RWPE2 (cell line): ENCODE measurements at places on chromosomes 2 and 18.

GRCh38 chr2:169091761-169092519 is 22.6 kb downstream of the DHRS9 start:
- peak overlapping the region; percentile 59 for H3K27ac ChIP-seq
- H3K4me1 ChIP-seq: peaks cover 41% of the 10 kb centered on the region
- H3K36me3 ChIP-seq: no peaks in the 10 kb centered on the region
- H3K4me3 ChIP-seq: no peak overlapping the region
- H3K27me3 ChIP-seq: no peaks in the 10 kb centered on the region

DNA sequence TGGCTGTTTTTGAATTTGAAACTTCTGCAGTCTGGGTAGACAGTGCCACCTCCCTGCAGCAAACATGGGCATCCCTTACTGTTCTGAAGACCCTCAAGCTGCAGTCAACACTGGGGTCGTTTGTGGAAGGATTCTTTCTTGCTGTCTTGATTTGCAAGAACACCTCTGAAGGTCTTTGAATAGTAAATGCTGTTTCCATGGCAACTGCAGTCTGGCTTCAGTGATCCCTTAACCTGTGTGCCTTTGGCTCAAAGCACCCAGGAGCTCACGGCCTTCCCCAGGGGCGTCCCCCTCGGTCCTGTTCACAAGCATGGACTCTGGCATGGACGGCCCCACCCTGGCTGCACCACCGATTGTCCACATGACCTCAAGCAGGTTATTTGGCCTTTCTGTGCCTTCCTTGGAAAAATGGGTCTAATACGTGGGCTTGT is 38.3 kb downstream of the LRRFIP1 start:
- no peaks in the 10 kb centered on the region for H3K36me3 ChIP-seq
- DNase-seq: no peak
- H3K4me1 ChIP-seq: peaks cover 5% of the 10 kb centered on the region
- H3K27me3 ChIP-seq: no peaks in the 10 kb centered on the region
- H3K27ac ChIP-seq: no peak overlapping the region

- H3K27me3 ChIP-seq: no peaks in the 10 kb centered on the region
- no peak overlapping the region for H3K27ac ChIP-seq
- H3K36me3 ChIP-seq: no peaks in the 10 kb centered on the region
- no peak overlapping the region for H3K4me3 ChIP-seq
- peaks cover 4% of the 10 kb centered on the region for H3K4me1 ChIP-seq
- no peak for DNase-seq
These were observed 27.4 kb upstream of the CATIP start for GRCh38 chr2:218329027-218329825.

GRCh38 chr2:237648016-237648381 is 20.6 kb downstream of the LRRFIP1 start:
- H3K36me3 ChIP-seq: no peaks in the 10 kb centered on the region
- no peaks in the 10 kb centered on the region for H3K27me3 ChIP-seq
- no peak overlapping the region for H3K4me3 ChIP-seq
- H3K27ac ChIP-seq: no peak overlapping the region
- DNase-seq: no peak
- no peaks in the 10 kb centered on the region for H3K4me1 ChIP-seq

GRCh38 chr2:240142859-240143258 is 2.4 kb upstream of the OTOS start:
- H3K4me3 ChIP-seq: no peak overlapping the region
- H3K36me3 ChIP-seq: no peaks in the 10 kb centered on the region
- no peaks in the 10 kb centered on the region for H3K4me1 ChIP-seq
- no peaks in the 10 kb centered on the region for H3K27me3 ChIP-seq

- no peaks in the 10 kb centered on the region for H3K27me3 ChIP-seq
- peaks cover 14% of the 10 kb centered on the region for H3K4me1 ChIP-seq
- H3K27ac ChIP-seq: no peak overlapping the region
- DNase-seq: no peak
- H3K4me3 ChIP-seq: no peak overlapping the region
- H3K36me3 ChIP-seq: no peaks in the 10 kb centered on the region
These were observed 18.2 kb downstream of the TGIF1 start for GRCh38 chr18:3468066-3468705.

GRCh38 chr18:434410-434809 is 66.1 kb downstream of the COLEC12 start:
- no peak overlapping the region for H3K4me3 ChIP-seq
- no peak for DNase-seq
- H3K36me3 ChIP-seq: no peaks in the 10 kb centered on the region
- no peaks in the 10 kb centered on the region for H3K4me1 ChIP-seq

DNA sequence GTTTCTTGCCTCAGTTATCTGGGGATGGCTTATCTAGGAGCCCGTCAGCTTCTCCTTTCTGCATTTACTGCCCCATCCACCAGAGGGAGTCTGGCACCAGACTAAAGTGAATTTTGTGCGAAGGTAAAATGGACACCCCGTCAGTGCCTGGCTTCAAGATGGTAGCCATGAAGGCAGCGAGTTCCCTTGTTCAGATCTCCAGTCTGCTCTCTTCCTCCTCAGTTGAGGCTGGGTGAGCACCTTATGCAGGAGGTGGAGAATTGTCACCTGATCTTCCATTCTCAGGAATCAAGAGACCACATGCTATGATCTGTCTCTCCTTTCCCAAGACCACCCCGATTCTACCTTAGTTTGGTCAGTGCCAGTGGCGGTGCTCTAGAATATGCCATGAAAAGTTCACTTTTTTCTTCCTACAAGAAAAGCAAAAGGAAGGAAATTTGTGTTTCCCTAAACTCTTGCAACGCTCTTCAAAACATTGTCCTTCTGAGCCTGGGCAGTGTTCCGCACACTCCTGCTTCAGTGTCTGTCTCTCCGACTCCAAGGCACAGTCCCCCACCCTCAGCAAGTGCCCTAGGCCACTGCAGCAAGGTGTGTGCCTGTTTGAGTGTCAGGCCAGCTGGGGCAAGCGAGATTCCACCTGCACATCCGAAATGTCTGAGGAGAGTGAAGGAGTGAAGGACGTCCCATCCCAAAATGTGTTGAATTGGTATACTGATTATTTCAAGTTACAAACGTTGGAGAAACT is 168.6 kb downstream of the SS18 start:
- H3K27ac ChIP-seq: no peak overlapping the region
- no peak for DNase-seq
- no peaks in the 10 kb centered on the region for H3K27me3 ChIP-seq
- no peaks in the 10 kb centered on the region for H3K36me3 ChIP-seq
- H3K4me1 ChIP-seq: no peaks in the 10 kb centered on the region

- no peaks in the 10 kb centered on the region for H3K4me1 ChIP-seq
- no peaks in the 10 kb centered on the region for H3K36me3 ChIP-seq
- no peak overlapping the region for H3K4me3 ChIP-seq
- H3K27me3 ChIP-seq: peaks cover 3% of the 10 kb centered on the region
- no peak for DNase-seq
- no peak overlapping the region for H3K27ac ChIP-seq
These were observed 324.1 kb downstream of the CCDC178 start for GRCh38 chr18:33116376-33116775.

- H3K36me3 ChIP-seq: no peaks in the 10 kb centered on the region
- H3K4me1 ChIP-seq: no peaks in the 10 kb centered on the region
- no peak for DNase-seq
These were observed 38.7 kb downstream of the PKDCC start for GRCh38 chr2:42086500-42086953.

DNA sequence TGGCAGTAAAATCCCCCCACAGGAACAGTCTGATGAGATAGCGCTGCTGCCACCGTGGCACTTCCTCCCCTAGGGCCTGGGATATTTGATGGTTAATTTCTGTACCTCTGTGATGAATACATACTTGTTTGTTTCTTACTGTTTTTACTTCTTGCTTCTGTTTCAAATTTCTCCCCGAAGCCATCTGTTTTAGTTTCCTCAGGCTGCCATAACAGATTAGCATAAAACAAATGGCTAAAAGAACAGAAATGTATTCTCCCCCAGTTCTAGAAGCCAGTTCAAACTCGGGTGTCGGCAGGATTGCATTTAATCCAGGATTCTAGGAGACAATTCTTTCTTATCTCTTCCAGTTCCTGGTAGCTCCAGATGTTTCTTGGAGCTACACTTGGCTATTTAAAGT is 435.9 kb downstream of the DSEL start:
- H3K4me3 ChIP-seq: no peak overlapping the region
- no peaks in the 10 kb centered on the region for H3K36me3 ChIP-seq

DNA sequence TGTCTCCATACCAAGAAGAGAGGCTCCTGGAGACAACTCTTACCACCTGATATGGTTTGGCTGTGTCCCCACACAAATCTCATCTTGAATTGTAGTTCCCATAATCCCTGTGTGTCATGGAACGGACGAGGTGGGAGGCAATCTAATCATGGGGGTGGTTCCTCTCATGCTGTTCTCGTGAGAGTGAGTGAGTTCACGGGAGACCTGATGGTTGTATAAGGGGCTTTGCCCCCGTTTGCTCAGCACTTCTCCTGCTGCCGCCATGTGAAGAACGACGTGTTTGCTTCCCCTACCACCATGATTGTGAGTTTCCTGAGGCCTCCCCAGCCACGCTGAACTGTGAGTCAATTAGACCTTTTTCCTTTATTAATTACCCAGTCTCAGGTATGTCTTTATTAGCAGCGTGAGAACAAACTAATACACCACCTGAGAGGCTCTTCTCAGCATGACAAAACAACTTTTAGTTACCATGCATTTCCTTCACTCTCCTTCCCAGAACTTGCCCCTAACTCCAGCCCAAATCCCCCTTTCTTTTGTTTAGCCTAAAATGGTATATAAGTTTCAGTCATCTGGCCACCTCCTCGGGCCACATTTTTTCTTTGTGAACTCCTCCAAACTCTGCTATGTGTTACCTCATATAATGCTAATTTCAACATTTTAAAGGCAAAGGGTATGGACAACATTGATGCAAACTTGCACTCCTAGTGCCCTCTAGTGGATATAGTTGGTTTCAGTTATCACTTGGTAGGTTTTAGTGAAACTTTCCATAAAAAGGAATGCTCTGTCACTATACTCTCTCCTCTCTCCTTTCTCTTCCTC is 58.6 kb upstream of the SLC25A52 start:
- no peaks in the 10 kb centered on the region for H3K27me3 ChIP-seq
- H3K4me3 ChIP-seq: no peak overlapping the region
- no peaks in the 10 kb centered on the region for H3K36me3 ChIP-seq
- no peaks in the 10 kb centered on the region for H3K4me1 ChIP-seq

DNA sequence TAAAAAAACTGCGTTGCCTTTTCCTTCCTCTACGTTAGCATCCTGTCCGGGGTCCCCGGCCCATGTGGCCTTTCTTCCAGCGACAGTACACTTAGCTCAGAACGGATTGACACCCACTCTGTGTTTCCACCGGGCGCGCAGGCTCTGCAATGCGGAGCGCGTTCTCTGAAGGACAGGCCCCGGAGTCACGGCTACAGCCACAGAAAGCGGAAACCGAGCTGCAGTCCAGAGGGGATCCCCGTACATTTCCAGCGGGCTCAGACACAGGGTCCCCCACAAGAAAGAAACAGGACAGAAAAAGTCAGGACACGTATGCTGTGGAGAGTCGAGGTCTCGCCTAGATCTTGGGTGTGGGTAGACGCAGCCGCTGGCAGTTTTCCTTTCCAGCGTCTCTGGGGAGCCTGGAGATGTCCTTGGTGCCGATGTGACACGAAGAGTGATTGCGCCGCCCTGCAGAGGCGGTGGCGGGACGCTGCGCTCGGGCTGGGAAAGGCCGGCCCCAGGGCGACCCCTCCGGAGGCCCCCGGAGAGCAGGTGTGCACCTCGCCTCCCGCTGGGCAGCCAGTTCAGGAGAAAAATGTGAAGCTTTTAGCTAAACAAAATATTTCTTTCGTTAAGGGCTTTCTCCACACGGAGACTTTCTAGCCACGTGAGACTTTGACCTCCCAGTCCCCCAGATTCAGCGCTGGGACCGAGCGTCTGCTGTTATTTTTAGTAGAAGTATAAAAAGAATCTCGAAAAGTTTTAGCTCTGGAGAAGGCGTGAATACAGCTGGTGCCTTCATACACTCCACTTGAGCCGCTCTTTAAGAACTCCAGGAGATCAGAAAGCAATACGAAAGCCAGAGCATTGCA is 1.3 kb upstream of the ACKR3 start:
- no peak for DNase-seq
- H3K27ac ChIP-seq: no peak overlapping the region
- H3K4me3 ChIP-seq: peak overlapping the region; percentile 7
- H3K36me3 ChIP-seq: no peaks in the 10 kb centered on the region
- H3K4me1 ChIP-seq: no peaks in the 10 kb centered on the region

GRCh38 chr2:97936199-97936598 is 59.5 kb downstream of the TMEM131 start:
- peaks cover 20% of the 10 kb centered on the region for H3K4me1 ChIP-seq
- no peak overlapping the region for H3K4me3 ChIP-seq
- peak overlapping the region; percentile 24 for H3K27ac ChIP-seq
- no peaks in the 10 kb centered on the region for H3K36me3 ChIP-seq

- DNase-seq: no peak
- no peaks in the 10 kb centered on the region for H3K36me3 ChIP-seq
- H3K4me1 ChIP-seq: no peaks in the 10 kb centered on the region
- no peak overlapping the region for H3K27ac ChIP-seq
- H3K4me3 ChIP-seq: no peak overlapping the region
These were observed 21.3 kb upstream of the SP140L start for GRCh38 chr2:230305416-230306275.

DNA sequence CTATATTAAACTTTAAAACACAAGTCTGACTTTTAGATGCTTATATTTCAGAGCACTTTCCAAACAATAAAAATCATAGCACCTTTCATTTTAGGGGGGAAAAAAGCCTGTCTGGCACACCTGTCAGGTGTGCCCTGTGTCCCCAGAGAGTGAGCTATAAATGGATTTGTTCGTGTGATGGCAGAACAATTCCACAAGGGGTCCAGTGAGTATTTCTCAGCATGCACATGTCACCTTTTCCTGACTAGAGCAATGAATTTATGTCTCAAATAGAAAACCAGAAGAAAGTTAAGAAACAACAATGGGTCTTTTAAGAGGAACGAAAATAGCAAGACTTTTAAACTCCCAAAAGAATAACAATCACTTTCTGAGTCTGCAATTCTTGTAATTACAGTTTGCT is 55.9 kb downstream of the ACVR1C start:
- no peak overlapping the region for H3K4me3 ChIP-seq
- DNase-seq: no peak
- no peaks in the 10 kb centered on the region for H3K4me1 ChIP-seq

- no peak for DNase-seq
- no peak overlapping the region for H3K27ac ChIP-seq
- no peak overlapping the region for H3K4me3 ChIP-seq
- no peaks in the 10 kb centered on the region for H3K4me1 ChIP-seq
- no peaks in the 10 kb centered on the region for H3K36me3 ChIP-seq
- H3K27me3 ChIP-seq: peaks cover 3% of the 10 kb centered on the region
These were observed 10.4 kb upstream of the NAPG start for GRCh38 chr18:10515456-10515855.

DNA sequence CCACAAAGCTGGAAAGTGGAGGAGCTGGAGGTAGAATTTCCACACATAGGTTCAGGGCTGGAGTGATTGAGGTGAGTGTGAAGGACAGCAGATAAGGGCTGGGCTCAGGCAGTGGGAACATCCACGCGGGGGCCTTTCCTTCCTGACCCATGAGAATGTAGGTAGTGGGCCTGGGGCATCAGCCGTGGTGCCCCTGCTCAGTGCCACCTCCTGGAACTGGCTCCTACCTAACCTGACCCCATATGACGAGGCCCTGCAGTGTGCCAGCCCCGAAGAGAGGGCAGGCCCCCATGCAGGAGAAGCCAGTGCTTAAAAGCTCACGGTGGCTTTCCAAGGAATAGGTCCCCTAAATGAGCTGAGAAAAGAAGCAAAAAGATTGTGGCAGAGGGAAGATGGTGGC is 66.2 kb downstream of the HS6ST1 start:
- no peak overlapping the region for H3K4me3 ChIP-seq
- no peaks in the 10 kb centered on the region for H3K4me1 ChIP-seq
- no peak overlapping the region for H3K27ac ChIP-seq
- no peaks in the 10 kb centered on the region for H3K36me3 ChIP-seq
- DNase-seq: no peak
